ENCODE measurements at places on chromosomes 12 and 14. TPM values are rescaled to one million over a fixed set of nuclear protein-coding genes. Genes with fewer than 3 reads are reported as not detected.

The FERMT2 gene
- total RNA-seq, result 42.8 TPM

The CARMIL3 gene
- 0.35 TPM for total RNA-seq

The SLCO1B1 gene
- total RNA-seq, result 0.39 TPM

The ERG28 gene
- total RNA-seq, result 15.6 TPM

The NYNRIN gene
- 0.23 TPM for total RNA-seq

The TC2N gene
- total RNA-seq, result 0.86 TPM

The MMP19 gene
- 0.28 TPM for total RNA-seq

The HVCN1 gene
- total RNA-seq, result 0.53 TPM

The KLRK1 gene
- not detected for total RNA-seq

The SLC6A12 gene
- total RNA-seq, result 1.3 TPM

The SOAT2 gene
- 0.24 TPM for total RNA-seq

Measured in A549 treated with Mapracorat at 1 μM for 4 hours (cell line).